ENCODE measurements at places on chromosomes 16 and 17.

DNA sequence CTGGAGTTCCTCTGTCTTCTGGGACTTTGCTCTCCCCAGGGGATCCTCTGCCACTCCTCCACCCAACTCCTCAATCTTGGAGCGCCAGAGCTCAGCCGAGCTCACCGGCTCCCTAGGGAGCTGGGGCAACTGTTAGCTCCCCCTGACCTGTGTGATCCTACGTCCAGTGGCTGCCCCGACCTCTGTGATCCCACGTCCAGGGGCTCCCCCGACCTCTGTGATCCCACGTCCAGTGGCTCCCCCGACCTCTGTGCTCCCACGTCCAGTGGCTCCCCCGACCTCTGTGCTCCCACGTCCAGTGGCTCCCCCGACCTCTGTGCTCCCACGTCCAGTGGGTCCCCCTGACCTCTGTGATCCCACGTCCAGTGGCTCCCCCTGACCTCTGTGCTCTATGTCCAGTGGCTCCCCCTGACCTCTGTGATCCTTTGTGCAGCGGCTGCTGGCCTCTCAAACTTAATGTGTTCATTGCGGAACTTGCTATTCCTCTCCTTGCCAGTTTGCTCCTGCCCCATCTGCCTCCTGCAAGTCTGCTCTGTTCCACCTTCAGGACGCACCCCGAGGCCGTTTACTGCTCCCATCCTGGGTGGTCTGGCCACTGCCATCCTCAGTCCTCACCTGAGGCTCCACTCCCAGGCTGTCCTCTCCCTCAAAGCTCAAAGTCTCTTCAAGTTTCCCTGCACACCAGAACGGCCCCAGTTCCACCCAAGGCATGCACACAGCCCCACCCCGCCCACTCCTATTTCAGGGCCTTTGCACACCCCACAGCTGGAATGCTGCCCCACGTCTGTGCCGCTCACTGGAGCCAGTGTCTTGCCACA is 2.8 kb downstream of the VPS9D1 start:
- DNase-seq, result no peak

DNA sequence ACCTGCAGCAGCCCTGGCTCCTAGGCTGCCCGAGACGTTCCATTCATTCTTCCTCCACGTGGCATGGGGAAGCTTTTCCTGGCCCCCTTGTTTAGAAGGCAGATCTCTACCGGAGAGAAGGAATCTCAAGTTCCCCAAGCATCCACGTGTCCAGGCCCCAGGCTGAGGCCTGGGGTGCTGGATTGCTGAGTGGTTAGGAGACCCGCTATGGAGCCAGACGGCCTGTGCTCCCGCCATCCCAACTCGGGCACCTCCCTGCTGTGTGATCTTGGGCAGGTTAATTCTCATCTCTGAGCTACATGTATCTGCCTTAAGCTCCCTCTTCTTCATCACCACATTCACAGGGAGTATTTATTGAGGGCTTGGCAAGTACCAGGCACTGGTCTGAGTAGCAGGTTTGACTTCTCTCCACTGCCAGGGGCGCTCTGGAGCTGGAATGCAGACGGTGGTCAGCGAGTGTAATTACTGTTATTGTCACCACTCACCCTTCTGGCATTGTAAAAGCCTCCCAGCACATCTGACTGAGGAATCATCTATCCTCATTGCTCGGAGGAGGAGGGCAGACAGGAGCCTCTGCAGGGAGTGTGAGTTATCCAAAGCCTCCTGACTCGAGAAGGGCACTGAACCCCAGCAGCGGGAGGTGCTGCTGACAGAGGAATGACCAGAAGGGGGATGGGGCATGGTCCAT is 1.1 kb upstream of the ADGRG1 start:
- no peak for DNase-seq

DNA sequence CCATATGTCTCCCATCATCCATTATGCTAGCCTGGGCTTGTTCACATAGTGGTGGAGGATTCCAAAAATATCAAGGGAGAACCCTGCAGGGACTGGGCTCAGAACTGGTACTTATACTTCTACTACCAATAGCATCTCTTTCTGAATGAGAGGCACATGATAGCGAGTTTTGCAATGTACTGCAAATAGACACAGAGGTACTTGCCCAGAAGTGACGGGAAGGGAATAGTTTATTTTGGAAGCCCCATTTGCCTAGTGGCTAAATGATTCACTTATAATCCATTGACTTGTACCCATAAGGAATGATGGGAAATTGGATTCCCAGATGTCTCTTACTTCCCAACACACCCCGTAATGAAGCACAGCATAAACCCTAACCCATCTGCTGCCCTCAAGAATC is 124.8 kb upstream of the ERCC4 start:
- no peak for DNase-seq

GRCh38 chr16:67884684-67885083 is at the start of gene NRN1L:
NRN1L (plus strand) TSS chr16:67884885; CDS start chr16:67884904, 19 bp downstream.
- no peak for DNase-seq

DNA sequence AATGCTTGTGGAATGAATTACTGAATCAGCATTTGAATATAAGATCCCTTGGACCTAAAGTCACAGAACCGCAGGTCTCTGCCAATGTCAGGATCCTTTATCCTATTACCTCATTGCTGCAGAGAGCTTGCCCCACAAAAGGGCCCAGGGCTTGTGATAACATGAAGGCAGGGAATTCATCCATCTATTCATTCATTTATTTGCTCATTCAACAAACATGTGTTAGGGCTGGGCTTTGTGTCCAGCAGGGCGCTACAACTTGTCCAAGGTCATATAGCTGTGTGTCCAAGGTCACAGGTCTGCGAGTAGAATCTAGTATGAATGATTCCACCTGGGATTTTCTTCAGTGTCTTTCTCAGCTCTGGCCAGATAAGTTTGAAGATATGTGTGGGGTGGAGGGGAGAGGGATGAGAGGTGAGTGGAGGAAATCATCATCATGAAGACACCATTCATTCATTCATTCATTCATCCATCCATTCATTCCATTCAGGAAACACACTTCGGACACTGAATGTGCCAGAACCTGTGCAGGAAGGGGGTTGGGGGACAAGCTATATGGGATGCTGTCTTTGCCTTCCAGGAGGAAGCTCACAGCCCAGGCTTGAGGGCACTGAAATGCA is 1.3 kb upstream of the UNC45B start:
- DNase-seq, result no peak

DNA sequence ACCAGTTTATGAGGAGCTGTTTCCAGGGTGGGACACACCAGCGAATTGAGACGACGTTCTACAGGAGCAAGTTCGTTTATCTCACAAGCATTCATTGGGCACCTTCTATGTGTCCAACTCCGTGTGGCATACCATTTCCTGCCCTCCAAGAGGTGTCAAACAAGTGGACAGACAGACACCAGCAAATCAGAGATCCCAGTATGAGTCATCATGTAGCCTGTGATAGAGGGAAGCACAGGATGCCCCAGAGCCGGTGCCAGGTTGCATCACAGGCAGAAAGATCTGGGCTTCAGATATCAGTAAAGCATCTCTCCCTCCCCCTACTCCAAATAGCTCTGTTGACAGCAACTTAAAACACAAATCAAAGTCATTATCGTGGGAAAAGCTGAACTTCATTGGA is 31.8 kb upstream of the MAF start:
- no peak for DNase-seq

GRCh38 chr16:47872225-47872624 is 283.6 kb downstream of the ABCC12 start:
- DNase-seq, result no peak

All from activated naive CD4-positive, alpha-beta T cell (primary cell).